Aorta (tissue), 5 donors: ENCODE measurements at places on chromosomes 12 and 14. TPM values are rescaled to one million over a fixed set of nuclear protein-coding genes. Genes with fewer than 3 reads are reported as not detected.

DNA sequence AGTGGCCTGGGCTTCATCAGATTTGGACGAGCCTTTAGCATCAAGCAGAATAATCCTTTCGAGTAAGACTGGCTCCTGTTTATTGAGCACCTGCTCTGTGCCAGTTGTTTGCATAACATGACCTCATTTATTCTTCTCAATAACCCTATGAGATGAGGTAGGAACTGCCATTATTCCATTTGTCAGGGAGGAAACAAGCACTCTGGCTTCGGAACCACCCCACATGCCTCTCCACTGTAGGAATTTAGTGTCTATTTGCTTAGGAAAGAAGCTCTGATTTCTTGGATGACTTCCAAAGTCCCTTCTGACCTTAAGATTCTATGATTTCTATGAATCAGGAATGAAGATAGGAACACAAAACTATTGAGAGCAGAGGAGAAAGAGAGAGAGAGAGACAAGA is 11.0 kb downstream of the SAMD4A start:
- no peak for DNase-seq

DNA sequence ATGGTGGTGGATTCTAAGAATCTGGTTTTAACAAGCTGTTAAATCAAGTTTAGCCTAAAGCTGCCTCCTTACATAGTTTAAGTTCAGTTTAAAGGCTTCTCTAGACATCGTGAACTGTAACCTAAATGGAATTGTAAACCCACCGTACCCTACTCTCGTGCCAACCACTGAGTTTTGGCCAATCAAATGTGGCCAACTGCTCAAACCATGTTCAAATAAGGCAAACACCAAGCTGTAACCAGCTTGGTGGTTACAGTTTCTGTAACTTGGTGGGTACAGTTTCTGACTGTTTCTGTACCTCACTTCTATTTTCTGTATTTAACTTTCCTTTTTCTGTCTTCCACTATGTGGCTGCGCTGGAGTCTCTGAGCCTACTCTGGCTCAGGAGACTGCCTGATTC is 131.9 kb upstream of the DDHD1 start:
- no peak for DNase-seq

BICDL1 gene
- total RNA-seq = 1.7 TPM

FOXN4 gene
- not detected for total RNA-seq

ADAM21 gene
- total RNA-seq = 0.24 TPM

- no peak for DNase-seq
Measured at GRCh38 chr12:28569698-28570411, 379.6 kb downstream of the CCDC91 start.

GRCh38 chr12:116436561-116437249 is 122.5 kb upstream of the MAP1LC3B2 start:
- DNase-seq = no peak

NCOR2 gene
- total RNA-seq = 248 TPM

CHST11 gene
- total RNA-seq = 31.0 TPM

TSPAN19 gene
- total RNA-seq = not detected

- DNase-seq = no peak
Measured at GRCh38 chr12:77122661-77123060, 57.3 kb upstream of the E2F7 start.

- no peak for DNase-seq
Measured at GRCh38 chr12:25962932-25963525, 4.5 kb downstream of the RASSF8 start.

GRCh38 chr14:24196071-24197055 is 1.1 kb upstream of the TM9SF1 start:
- DNase-seq = no peak

- DNase-seq = no peak
Measured at GRCh38 chr14:64520699-64521098, 16.1 kb downstream of the ZBTB1 start.

- no peak for DNase-seq
Measured at GRCh38 chr12:87603727-87604126, 425.5 kb downstream of the C12orf50 start.

GRCh38 chr12:71749666-71750065 is 5.0 kb upstream of the RAB21 start:
- DNase-seq = no peak
